Upper lobe of right lung (tissue), 1 donor: ENCODE measurements at places on chromosomes 7 and 10.

- DNase-seq = no peak
Observed at GRCh38 chr7:158590181-158590530, 2.5 kb upstream of the PTPRN2 start.

GRCh38 chr10:50388181-50388580 lies 136.9 kb upstream of the ASAH2 start:
- no peak for DNase-seq

DNA sequence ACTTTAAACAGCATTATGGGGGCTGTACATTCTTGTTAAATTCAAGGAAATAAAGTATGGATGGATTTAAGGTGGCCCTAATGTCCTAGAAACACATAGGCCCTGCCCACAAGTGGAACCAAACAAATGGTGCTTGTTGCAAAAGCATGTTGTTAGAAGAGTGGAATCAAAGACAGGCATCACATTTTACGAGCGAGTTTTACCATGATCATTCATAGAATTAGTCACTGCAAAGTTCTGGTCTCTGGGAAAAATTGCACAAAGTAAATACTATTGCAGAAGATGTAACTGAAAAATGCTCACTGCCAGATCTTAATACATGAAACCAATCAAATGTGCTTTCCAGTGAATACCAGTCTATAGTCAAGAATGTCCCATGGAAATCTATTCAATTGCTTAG lies 677.1 kb downstream of the PARD3 start:
- DNase-seq = no peak

DNA sequence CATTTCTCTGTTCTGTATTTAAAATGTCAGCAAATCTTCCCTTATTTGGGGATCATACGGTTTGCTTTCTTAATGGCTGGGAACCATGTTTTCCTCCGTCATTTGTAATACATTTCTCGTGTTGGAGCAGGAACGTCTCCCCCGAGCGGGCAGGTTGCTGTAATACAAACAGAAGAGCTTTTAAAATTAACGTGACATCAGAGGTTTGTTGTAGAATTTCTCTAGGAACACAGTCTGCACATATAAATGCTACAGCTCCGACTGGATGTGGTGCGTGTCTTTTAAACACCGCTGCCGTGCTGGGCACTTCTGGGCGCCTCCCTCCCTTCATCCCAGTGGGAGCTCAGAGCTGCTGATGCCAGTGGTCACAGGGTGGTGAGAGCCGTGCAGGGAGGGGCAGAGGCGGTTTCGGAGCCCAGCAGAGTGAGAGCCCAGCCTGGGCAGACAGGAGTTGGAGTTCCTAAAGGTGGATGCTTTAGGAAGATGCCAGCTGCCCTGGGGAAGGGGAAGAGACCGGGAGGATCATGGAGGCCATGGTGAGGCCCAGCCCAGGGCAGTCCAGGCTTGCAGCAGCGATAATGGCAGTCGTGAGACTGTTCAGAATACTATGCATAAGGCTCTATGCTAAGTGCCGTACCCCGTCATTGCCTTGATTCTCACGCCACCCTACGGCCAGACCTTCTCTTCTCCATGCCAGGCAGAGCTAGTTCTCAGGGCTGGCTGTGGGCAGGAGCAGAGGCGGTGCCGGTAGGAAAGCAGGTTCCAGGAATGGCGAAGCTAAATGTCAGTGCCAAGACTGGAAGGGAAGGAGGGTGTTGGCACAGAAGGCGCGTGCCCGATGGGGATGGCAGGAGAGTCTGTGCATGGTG lies 96.2 kb downstream of the GLRX3 start:
- DNase-seq = peak; percentile 48

GRCh38 chr10:3935933-3936359 lies 150.9 kb upstream of the KLF6 start:
- DNase-seq = no peak

DNA sequence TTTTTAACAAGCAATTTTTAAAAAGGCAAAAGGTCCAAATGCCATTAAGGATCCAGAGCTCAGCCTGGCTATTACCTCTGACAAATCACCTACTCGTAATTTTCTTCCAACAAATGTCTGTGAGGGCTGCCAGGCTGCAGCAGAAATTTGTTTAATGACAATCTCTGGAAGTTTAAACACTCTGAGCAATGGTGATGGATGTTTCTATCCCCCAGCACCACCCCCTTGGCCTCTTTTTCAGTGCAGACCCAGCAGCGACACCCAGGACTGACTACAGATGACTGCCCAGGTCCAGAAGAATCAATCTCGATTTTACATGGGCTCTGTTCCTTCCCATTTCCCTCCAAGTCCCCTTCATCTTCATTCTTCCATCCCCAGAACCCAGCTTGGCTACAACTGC lies 201.4 kb upstream of the AOAH start:
- DNase-seq = no peak

DNA sequence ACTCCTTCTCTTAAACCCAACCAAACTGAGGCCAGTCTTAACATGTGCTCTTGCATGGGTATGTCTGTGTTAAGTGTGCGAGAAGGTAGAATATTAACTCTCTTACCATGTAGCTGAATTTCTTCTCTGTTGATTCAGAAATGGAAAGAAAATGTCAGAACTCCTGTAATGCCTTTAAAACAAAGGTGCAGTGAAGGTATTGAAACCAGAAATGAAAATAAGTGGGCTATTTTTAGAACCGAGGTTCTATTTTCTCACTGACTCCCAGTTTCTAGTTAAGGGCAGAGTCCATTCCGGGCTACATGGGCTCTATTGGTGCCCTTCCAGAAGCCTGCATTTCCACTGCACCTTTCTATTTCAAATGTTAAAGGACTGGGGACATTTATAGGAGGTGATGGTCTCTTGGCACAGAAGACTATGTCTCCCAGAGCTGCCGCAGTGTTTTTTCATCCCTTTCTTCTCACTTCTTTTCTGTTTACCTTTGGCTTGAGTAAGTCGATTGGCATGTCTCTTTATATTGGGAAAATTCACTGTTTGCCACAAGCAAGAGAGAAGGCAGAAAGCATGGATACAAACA lies 174.9 kb downstream of the LRMDA start:
- DNase-seq = no peak

- DNase-seq = no peak
Observed at GRCh38 chr7:94250987-94251386, 143.7 kb upstream of the COL1A2 start.

DNA sequence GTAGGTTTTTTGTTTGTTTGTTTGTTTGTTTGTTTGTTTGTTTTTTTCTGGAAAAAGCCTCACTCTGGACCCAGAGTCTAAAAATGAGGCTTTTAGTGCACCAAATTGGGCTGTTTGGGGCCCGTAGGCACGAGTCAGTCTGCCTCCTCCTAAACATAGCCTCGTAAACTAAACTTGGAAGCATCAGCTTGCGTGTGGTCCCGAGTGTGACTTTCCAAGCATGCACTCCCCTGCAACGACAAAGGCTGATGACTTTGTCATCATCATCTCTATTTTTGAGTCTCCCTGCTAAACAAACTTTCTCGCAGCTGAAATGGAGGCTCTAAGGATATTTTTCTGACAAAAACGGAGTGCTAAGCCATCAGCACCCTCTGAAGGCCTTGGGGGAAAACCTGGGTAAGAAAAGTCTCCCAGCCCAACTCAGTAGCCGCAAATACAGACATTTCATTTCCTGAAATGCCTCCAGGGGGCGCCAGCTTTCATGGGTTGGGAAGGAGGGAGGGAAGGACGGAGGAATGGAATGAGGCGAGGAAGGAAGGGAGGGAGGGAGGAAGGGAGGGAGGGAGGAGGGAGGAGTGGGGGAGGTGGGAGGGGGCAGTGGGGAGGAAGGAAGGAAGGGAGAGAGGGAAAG lies 245.9 kb downstream of the KCNMA1 start:
- peak; percentile 73 for DNase-seq

GRCh38 chr7:55050281-55050680 lies 31.5 kb downstream of the EGFR start:
- DNase-seq = no peak

DNA sequence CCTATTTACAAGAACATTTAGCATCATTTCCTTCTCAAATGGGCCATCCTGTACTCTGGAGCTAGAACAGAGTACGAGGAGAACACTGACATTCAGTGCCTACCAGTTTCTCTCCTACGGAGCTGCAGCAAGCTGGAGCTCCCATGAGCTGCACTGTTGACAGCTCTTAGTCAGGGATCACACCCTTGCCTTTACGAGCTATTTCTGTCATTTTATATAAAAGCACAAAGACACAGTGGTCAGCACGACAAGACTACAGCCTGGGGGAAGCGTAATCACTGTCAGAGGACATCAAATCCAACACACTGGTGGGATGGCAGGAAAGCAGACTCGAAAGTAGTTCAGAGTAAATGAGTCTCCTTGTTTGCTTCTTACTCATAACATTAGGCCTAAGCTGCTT lies 2.7 kb downstream of the CDCA7L start:
- DNase-seq = no peak

DNA sequence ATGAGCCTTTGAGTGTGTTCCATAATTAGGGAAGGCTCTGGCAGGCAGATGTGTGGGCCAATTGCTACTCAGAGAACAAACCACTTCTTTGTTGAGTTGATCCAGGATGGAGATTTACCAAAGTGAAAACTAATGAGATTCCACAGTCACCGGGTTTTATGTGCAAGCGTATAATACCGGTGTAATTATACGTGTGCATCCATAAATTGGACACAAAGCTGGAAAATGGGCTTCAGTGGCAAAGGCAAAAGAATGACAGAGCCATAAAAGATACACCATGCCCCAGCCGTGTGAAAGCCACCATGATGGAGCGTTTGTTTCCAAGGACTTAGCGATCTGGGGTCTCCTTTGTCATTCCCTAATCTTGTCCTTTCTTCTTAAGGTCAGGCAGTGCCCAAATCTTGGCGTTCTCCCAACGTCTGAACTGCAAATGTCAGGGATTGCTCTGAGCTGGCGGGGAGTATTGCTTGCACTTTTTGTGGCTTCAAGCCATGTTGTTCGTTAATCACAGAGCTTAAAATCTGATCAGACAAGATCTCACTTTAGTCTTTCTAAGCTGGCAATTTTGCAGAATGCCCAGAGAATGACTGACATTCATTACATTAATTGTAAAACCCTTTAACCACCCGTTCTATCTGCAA lies 70.1 kb downstream of the NPTX2 start:
- DNase-seq = no peak

DNA sequence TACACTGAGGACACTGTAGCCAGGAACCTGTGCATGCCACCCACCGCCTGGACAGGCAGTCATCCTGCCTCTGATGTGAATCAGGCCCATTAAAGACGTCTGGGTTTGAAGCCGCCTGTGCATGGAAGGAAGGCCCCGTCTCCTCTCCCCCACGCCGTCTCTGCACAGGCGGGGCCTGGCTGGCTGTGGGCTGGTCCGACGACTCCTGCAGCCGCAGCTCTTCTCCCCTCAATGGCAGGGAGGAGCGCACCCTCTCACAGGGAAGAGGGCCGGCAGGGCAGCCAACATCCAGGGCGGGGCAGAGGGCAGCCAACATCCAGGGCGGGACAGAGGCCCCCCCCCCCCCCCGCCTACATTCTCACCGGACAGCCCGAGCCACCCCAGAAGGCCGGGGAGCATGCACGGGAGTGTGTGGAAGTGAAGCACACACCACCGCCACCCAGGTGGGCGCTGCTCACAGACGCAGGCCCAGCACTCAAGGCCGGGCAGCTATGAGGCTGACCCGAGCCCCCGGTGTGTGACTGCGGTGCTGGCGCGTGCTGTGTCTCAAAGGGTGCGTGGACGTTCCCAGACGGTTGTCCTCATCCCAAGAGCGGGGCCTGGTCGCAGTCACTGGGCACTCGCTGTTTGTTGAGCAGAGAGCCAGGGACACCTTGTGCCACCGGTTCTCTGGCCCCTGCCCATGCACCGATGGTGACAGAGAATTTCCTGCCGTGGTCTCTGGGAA lies 19.1 kb downstream of the DPYSL4 start:
- no peak for DNase-seq

GRCh38 chr7:70498232-70498992 lies 633.5 kb upstream of the GALNT17 start:
- no peak for DNase-seq

DNA sequence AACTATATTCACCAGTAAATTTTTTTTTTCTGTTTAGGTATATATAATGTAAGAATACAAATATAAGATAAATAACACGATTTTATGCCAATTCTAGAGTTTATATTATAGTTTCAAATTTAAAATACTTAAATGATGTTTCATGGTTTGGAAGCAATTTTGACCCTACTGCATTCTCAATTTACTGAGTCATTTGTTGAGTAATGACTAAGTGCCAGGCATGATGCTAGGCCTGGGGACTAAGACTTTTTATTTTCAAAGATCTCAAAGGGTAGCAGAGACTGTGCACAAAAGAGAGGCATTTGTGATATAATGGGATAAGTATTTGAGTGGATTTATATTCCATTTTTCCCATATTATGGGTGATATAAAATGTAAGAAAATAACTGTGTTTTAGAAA lies 78.9 kb upstream of the SMIM30 start:
- DNase-seq = no peak

DNA sequence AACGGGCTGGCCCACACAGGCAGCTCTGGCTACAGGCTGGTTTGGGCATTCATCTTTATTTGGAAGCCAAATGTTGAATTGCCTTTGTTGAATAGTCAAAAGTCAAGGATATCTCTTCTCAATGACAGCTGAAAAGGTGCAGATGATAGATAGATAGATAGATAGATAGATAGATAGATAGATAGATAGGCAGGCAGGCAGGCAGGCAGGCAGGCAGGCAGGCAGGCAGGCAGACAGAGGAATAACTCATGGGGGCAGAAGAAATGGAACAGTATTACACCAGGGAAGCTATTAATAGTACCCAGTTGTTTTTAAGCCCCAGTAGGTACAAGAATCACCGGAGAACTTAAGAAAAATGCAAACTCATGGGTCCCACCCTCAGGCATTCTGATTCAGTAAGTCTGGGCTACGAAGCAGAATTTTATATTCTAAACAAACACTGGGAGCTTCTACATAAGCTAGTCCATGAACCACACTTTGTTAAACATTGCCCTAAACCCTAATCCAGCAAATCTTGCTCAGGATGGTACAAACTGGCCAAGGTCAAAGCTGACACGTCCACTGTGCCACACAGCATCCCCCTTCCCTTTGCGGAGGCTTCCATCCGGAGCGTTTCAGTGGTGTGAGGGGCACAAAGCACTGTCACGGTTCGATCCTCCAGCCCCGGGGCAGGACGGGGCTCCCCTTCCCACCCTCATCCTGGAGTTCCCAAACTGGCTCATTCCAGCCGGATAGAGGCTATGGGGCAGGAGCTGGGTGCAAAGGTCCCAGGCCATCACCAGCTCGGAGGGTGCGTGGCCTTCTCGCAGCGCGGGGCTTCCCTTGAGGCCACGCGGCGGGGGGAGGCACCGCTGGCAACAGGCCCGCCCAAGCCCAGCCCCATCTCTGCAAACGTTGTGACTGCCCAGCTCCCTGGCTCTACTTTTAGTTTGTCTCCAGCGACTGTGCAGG lies 6.7 kb downstream of the PRKAG2 start:
- DNase-seq = no peak
